ENCODE measurements at places on chromosomes 5 and 9.

- no peak for DNase-seq
Measured at GRCh38 chr9:134268747-134269146, 57.5 kb upstream of the RXRA start.

DNA sequence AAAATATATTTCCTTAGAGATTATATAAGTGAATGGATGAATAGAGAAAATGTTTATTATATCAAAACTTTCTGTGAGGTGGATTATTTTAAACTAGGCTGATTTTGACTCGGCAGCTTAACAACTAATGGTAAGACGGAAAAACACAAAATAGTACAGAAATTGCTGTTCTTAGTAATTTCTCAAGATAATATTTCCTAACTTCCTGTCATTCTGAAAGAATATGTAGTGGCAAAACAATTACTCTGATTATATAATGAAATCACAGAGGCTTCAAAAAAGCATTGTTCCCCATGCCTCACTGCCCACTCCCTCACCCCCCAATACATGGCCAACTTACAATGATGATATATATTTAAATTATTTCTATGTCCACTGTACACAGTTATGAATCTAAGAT lies 85.4 kb downstream of the YTHDC2 start:
- no peak for DNase-seq

DNA sequence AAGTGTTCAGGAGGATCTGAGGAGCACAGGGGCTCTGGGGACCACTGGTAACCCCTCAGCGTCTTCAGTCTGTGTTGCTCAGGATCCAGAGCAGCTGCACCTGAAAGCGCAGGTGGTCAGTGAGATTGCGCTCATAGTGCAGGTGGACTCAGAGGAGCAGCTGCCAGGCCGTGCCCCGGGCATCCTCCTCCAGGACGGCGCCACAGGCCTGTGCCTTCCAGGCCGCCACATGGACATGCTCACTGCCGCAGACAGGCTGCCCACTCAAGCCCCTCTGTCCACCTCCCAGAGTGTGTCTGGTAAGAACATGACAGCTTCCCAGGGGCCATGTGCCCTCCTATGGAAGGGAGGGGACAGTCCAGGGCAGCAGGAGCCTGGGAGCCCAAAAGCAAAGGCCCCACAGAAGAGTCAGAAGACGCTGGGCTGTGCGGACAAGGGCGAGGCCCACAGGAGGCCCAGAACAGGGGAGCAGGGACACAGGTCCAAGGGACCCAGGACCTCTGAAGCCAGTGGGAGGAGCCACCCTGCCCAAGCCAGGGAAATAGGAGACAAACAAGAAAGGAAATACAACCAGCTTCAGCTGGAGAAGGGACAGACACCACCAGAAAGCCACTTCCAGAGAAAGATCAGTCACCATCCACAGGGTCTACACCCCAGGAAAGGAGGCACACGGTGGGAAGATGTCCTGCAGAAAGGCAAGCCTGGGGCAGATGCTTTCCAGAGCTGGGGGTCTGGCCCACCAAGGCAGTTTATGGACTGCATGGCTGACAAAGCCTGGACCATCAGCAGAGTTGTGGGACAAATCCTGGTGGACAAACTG lies 5.2 kb downstream of the SPATA31E1 start:
- no peak for DNase-seq

DNA sequence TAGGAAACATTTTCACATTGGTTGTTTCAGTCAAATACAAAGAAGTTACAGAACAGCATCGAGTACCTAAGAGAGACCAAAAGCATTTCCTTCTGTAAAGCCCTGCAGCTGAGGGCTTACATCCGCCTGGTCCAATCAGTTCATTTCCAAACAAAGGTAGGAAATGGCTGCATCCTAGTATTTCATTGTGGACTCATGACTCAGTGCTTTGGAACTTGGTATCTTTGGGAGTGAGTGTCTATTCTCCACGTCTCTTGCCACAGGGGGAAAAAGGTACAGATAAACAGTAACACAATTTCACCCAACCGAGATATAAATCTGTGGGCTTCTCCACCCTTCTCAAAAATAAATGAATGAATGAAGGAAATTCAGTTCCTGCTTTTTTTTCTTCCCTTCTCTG lies 75.4 kb downstream of the NFIB start:
- no peak for DNase-seq

GRCh38 chr9:136204838-136205706 lies at the start of gene LHX3:
TSS of gene LHX3 (minus strand) at chr9:136205128. CDS start at chr9:136205012, 116 bp downstream.
- DNase-seq: no peak

- DNase-seq: no peak
Measured at GRCh38 chr5:128763321-128763720, 202.0 kb upstream of the SLC27A6 start.

DNA sequence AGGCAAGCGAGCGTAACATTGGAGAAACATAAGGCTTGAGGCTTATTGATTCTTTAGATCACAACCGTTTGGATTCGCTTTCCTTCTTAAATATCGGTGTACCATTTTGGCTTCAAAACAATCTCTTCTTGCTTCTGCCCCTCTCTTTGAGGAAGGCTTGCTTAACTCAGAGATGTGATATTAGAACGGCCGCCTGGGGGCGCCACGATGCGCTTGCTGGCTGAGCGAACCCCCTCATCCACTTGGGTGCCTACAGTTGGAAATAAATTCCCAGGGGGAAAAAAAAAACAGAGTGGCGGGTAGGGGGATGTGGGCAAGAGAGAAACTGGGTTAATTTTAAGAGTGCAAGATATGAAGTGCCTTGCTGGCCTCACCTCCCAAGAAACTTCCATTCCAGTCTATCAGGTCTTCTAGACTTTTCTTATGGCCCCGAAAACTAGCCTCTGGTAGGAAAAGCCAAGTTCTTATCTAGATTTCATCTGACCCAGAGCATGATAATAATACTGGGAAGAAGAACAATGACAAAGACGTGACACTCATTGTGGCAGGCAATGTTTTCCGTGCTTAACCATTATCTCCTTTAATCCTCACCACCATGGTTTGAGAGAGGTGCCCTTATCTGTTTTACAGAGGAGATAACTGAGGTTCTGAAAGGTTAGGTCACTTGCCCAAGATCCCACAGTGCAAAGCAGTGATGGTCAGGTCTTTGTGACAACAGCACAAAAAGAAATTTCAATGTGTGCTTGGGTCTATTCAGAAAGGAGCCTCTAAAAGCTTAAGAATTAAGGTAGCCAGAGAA lies 115.8 kb downstream of the DPYSL3 start:
- no peak for DNase-seq

DNA sequence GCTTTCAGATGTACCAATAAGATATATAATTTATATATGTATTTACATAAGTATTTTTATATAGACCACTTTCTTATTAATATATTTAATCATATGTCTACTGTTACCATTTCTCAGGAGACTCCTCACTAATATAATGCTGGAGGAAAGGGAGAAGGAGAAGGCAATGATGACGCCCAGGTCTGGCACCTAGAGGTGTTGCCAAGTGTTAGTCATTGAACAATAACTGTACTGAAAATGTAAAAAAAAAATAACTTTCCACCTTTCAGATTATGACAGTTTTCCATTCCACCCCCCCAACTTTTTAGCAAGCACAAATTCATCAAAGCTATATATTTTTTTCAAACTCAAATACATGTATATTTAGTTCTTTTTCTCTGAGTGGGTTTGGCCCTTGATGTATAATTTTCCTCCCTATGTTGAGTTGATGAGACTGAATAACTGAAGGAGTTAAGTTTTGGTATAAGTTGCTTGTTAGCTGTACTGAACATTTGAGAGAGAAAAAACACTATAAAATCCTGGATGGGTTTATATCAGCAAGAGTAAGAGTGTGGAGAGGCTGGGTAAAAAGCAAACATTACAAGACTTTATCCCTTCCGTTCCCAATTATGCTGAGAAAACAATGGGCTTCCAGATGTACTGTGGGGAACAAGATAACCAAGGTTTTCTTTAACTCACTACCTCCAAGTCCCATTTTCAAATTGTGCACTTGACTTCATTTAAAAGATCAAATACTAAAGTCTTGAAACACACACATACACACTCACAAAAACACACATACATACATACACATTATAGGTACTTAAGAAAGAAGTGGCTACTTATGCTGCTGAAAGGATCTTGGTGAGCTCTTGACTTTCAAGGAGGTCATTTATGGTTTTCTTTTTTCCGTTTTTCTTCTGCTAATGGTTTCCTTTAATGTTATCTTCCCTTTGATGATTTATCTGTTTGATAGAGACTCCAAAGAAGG lies 142.8 kb upstream of the IFNE start:
- no peak for DNase-seq

Measured in SHP77 (cell line).